Posterior cingulate gyrus (tissue), 11 donors: ENCODE measurements at places on chromosomes 5 and 9.

DNA sequence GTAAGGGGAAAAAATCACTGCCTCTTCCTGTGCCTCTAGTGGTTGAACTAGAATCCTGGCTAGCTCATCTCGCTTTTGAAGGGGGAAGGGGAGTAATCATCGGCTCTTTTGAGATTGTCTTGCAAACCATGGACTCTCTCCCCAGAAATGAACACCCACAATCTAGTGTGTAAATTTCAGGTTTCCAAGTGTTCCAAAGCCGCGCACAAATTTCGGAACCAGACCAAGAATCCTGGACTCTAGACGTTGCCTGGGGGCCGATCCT lies 4.9 kb upstream of the FOXE1 start:
- DNase-seq = no peak

DNA sequence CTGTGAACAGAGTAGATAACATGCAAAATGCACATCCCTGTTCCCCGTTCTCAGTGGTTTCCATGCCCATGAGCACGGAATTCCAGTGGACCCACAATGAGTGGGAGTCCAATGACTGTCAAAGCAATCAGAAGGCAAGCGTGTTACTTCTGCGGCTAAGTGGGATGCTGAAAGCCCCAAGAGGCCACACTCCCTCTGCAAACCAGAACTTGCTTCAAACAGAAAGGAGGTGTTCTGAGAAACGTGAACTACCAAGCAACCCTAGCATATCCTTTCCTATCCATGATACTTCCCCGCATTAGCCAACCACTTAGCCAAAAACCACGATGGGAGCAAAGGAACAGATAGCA lies 21.7 kb upstream of the MVB12B start:
- no peak for DNase-seq

DNA sequence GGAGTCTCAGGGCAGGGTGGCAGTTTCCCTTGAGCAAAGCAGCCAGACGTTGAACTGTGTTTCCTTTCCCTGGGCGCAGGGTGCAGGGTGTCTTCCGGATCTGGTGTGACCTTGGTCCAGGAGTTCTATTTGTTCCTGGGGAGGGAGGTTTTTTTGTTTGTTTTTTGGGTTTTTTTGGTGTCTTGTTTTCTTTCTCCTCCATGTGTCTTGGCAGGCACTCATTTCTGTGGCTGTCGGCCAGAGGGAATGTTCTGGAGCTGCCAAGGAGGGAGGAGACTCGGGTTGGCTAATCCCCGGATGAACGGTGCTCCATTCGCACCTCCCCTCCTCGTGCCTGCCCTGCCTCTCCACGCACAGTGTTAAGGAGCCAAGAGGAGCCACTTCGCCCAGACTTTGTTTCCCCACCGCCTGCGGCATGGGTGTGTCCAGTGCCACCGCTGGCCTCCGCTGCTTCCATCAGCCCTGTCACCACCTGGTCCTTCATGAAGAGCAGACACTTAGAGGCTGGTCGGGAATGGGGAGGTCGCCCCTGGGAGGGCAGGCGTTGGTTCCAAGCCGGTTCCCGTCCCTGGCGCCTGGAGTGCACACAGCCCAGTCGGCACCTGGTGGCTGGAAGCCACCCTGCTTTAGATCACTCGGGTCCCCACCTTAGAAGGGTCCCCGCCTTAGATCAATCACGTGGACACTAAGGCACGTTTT lies 3.5 kb upstream of the PHYHD1 start:
- DNase-seq = peak; percentile 55

- DNase-seq = no peak
These were observed 125.5 kb downstream of the DIRAS2 start for GRCh38 chr9:90517103-90517502.

DNA sequence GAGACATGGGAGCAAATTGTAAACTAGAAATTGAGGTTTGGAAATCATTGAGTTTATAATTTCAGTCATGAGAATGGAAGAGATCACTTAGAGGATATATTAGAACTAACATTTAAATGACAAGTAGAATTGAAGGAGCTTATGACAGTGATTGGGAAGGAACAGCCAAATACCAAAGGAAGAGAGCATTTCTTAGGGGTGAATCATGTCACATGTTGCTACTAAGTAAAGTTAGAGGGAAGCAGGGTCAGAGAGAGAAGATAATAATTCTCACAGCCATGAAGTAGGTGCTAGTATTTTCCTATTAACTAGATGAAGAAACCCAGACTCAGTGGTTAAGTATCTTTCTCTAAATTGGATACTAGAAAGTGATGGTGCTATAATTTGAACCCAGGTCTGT lies 59.3 kb downstream of the COMMD10 start:
- DNase-seq = no peak

GRCh38 chr5:175015028-175015685 lies 290.8 kb downstream of the MSX2 start:
- DNase-seq = no peak

GRCh38 chr9:93240891-93241334 lies 57.0 kb downstream of the WNK2 start:
- no peak for DNase-seq

DNA sequence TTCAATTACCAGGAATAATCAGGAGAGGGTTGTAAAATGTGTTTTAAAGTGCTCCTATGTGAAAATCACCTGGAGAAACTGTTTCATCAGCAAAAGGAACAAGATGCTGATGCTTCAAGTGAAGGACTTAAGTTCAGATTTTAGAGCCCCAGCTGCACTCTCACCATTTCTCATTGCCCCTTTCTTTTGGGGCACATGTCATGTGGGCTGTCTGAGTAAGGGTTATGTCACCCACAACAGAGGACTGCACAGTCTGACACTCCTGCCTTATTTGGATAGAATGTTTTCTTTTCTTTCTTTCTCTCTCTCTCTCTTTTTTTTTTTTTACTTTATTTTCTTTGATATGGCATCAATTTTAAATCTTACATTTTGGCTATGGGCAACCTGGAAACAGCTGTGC lies 204.1 kb upstream of the EFNA5 start:
- no peak for DNase-seq
